ENCODE measurements at places on chromosomes 6 and 20. TPM values are rescaled to one million over a fixed set of nuclear protein-coding genes. Genes with fewer than 3 reads are reported as not detected.
A peak's percentile ranks its signal among the peaks of the same experiment; 100 is the strongest.

GRCh38 chr6:38355519-38355918 lies 284.2 kb downstream of the BTBD9 start:
- no peak for DNase-seq

GRCh38 chr20:16801919-16802651 lies 53.9 kb downstream of the OTOR start:
- peak; percentile 29 for DNase-seq

DNA sequence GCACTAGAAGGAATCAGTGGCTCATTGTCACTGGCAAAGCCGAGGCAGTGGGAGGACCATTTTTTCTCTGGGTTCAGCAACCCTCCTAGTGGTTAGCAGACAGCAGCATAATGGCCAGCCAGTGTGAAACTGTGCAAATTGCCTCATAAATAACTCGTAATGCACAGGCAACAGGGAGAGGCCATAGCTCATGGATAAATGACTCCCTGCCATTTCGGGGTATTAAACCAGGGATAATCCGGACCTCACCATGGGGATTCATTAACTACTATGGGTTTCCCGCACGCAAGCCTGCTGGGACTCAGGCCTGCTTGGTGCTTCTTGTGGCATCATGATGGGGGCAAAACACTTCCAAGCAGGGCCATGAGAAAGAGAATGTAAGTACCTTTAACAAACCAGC lies 158.2 kb upstream of the CHD6 start:
- no peak for DNase-seq

Gene WFDC12
- not detected for polyA plus RNA-seq

DNA sequence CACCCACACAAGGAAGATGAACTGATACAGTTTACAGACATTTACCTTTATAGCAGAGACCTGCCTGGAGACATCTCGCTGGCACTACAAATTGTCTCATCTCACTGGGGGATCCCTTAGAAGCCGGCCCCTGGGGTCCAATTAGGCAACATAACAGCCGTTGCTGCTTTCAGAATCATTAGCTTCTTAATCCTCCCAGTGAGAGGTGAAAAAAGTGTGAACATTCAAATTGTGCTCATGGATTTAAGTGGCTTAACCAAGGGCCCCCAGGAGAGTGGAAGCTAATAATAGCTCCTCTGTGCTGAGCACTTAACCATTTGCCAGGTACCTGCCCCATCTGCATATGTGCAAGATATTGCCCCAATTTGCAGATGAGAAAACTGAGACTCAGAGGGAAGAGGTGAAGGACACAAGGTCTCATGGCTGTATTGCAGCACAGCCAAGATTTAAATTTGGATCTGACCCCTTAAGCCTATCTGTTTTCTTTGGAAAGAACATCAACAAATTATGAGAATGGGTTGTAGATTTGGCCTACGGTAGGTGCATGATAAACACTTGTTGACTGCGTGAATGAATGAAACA lies 101.0 kb downstream of the EYA2 start:
- no peak for DNase-seq
